ENCODE measurements at places on chromosomes 4 and X. TPM values are rescaled to one million over a fixed set of nuclear protein-coding genes. Genes with fewer than 3 reads are reported as not detected.

DNA sequence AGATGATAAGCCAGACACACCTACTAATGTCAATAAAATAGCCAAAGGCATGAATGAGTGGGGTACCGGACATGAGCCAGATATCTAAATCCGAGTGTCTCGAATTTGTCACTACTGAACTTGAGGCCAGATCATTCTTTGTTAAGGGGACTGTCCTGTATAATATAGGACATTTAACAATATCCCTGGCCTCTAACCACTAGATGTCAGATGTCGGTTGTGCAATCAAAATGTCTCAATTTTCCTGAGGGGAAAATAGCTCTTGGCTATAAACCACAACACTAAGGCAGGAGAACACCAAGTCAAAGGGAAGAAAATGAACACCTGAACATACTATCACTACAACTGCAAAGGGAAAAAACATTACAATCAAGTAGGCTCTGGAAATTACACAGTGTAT is 154.5 kb downstream of the GPM6A start:
- no peak for DNase-seq

GRCh38 chr4:150581641-150582051 is 305 bp upstream of the MAB21L2 start:
- peak; percentile 63 for DNase-seq

DNA sequence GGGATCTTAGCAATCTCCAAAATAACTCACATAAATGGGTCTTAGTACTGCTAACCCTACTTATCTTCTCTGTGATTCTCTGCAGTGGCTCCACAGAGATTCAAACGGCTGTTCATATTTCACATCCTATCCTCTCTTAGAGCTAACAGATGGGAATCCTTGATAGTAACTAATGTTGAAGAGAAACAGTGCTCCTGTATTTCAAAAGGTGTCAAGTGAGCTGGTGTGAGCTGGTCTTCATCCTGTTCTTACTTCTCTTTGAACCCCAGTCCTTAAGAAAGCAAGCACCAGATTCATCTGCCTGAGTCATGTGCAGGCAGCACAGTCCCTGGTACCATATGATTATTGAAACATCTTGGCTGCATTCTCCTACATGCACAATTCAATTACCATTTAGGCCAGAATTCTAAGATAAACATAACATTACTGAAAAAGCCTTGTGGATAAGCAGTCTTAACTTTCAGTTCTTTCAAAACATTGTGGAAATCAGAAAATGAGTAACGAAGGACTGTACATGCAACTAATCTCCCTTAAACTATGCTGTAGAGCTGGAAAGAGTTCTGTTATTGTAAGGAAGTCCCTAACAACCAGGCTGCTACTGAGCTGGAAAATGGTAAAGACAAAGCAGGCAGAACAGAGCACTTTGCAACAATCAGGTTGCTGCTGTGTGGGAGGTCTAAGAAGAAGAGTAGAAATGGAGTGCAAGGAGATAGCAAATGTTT is 153.1 kb downstream of the NPNT start:
- DNase-seq = peak; percentile 44

- no peak for DNase-seq
Measured at GRCh38 chrX:141320801-141321200, 78.5 kb upstream of the SPANXC start.

DNA sequence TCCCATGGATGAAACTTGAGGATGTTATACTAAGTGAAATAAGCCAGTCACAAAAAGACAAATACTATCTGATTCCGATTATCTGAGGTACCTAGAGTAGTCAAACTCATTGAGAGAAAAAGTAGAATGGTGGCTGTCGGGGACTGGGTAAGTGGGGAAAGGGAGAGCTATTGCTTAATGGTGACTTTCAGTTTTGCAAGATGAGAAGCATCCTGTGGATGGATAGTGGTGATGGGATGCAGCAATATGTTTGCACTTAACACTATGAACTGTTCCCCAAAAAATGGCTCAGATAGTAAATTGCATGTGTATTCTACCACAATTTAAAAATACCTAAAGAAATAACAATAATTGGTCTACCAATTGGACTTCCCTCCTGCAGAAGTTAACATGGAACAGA is 181.5 kb downstream of the SHROOM3 start:
- DNase-seq = no peak

DNA sequence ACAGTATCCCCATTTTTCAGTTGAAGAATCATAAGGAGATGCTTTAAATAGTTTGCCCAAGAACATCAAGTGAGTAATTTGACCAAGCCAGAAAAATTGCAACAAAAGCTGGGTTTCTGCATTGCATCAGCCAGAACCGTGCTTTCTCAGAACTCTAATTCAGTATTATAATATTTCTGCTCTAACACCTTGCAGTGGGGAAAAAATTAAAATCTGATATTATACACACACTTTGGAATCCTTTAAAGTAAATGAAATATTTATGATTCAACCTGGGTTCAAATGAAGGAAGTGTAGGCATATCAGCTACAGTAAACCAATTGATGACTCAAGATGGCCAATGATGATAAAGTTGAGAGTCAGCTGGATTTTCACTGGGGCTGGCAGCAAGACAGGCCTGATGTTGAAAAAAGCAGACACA is 387.6 kb upstream of the ZFP42 start:
- no peak for DNase-seq

- DNase-seq = no peak
Measured at GRCh38 chr4:22874334-22874912, 181.7 kb downstream of the GBA3 start.

DNA sequence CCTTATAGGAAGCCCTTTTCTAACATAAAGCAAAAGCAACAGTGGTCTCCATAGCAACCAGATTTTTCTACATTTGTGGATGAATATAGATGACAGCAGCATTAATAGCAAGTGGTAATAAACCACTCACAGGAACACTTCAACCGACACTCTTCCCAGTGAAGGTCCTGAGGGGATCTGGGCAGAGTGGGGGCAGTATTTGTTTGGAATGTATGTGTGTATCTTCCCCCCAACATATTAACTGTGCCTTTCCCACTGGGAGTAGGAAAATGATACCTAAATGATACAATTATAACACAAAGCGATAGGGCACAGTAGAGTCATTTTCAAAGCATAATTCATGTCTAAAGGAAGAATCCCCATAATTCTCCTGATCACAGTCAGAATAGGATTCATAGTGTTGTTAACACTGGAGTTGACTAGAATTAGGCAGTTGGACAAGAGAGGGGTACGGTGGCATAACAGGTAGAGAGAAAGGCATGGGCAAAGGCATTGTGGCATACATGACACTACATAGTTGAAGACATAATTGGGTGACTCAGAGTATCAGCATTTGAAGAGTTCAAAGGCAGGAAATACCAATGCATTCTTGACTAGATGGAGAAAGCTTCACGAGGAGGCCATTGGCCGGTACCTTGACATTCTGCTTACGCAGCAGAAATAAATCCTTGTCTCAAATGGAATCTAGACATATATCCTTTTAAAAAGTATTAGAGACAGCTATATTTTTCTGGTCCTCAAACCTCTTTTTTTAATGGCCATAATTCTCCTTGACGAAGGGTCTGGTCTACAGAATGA is 15.2 kb downstream of the CAPN6 start:
- no peak for DNase-seq

DNA sequence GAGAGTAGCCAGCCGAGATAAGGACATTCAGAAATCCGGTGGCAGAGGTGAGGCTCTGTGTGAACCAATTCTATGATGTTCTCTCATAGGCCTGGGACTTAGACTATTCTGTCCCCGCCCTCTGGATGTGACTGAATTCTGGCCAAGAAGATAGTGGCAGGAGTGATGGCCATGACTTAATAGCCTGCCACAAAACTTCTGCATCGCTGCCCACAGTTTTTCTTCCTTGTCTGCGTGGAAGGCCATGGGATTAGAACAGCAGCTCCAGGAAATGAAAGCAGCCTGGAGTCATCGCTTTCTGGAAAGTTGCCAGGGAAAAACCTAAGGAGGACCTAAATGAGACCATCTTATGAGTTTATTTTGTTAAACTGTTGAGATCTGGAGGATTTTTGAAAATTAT is 134.7 kb downstream of the F11 start:
- DNase-seq = no peak

DNA sequence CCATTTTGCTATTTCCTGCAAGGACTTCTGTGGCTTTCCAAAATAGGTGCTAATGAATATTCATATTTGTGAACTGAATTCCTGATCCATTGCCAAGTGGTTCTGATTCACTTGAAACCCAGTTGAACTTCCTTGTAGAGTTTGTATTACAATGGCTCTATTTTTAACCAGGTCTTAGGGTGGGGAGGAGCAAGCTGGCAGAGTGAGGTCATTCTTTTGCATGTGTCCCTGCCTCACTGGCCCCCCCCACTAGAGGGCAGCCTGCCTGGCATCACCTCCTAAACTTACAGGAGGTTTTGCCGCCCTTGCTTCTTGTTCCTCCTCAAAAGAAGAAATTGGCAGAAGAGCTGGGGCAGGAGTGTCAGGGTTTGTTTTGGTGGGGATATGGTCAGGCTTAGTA is 10.5 kb downstream of the PTTG2 start:
- no peak for DNase-seq

- peak; percentile 61 for DNase-seq
Measured at GRCh38 chrX:41621222-41621723, 67.5 kb upstream of the GPR34 start.

DNA sequence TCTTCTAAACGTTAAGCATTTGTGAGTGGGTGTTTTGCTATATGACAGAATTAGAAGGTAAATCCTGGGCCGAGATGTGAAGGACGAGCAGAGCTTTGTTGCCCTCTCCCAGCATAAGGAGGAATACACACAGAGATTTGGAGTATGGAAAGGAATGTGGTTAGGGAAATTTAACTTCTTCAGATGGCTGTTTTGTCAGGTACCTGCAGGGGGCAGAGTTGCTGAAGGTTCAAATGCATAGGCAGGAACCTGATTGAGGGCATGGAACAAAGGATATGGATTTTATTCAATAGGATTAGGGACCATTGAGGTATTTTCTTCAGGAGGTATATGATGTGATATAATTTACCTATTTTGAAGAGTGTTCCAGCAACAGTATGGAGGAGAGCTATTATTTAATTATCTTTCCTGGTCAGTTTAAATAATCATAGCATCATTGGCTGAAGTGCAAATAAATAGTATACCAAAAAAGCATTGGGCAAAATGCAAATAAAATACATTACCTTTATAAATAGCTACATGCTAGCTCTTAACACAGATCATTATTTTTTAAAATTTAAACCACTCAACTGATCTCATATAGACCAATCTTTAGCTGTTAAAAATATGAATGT is 143.6 kb downstream of the SLIT2 start:
- peak; percentile 52 for DNase-seq

DNA sequence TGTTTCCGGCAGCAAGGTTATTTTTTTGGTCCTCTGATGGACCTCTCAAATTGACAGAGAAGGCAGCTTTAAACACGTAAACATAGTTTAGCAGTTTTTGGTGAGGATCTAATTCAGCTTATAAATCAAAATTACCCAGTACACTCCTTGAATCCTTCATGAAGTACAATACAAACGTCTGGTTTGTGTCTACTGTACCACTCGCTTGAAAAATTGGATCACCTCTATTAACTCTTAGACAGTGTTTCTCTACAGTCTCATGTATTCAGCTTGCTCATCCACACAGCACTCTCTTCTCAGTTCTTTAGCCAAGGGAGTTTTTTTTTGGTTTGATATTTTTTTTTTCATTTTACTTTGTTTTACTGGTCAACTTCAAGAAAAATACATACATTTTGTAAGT is 113.5 kb downstream of the RNF150 start:
- DNase-seq = no peak

GRCh38 chrX:41108463-41109205 is 23.4 kb downstream of the USP9X start:
- DNase-seq = no peak

DNA sequence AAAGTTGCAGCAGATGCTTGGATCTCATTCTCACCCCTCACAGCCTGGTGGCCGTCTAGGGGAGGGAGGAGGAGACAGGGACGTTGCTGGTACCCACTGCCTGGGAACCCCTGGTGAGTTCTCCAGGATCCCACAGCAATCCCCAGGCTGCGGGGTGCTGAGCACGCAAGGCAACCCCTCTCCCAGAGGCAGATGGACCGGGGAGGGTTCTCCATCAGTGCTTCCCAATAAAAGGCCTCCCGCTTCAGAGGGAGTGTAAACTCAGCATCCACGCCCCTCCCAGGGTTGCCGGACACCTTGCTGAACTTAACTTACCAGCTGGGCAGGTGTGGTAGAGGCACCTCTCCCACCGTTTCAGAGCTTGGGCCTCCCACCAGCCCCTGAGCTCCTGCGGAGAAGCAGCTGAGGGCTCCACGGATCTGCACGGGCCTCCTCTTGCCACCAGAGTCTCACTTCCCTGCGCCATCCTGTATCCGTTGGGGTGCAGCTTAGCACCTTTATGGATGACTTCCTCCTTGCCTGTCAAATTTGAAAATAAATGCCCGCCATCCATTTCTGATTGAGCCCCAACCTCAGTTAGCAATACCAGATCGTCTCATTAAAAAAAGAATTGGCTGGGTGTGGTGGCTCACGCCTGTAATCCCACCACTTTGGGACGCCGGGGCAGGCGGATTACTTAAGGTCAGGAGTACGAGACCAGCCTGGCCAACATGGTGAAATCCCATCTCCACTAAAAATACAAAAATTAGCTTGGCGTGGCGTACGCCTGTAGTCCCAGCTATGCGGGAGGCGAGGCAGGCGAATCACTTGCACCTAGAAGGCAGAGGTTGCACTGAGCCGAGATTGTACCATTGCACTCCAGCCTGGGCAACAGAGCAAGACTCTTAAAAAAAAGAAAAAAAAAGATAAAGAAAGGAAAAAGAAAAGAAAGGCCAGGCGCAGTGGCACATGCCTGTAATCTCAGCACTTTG is 14.8 kb upstream of the TBC1D14 start:
- DNase-seq = no peak

CFI gene
- 162 TPM for total RNA-seq

SMIM10 gene
- total RNA-seq = 3.2 TPM

USP17L27 gene
- not detected for total RNA-seq

RNF150 gene
- 9.2 TPM for total RNA-seq

LNX1 gene
- total RNA-seq = 16.7 TPM

NEUROG2 gene
- not detected for total RNA-seq

GPAT3 gene
- total RNA-seq = 4.4 TPM

CT45A7 gene
- not detected for total RNA-seq

RIBC1 gene
- total RNA-seq = 0.24 TPM

MEPE gene
- 0.07 TPM for total RNA-seq

NIPAL1 gene
- 14.5 TPM for total RNA-seq

CD40LG gene
- not detected for total RNA-seq

PPP1R3F gene
- 6.4 TPM for total RNA-seq

SULT1E1 gene
- total RNA-seq = 72.5 TPM

RHOH gene
- total RNA-seq = not detected
